HS-5 (cell line): ENCODE measurements at places on chromosomes 13 and 19.

GRCh38 chr13:103671547-103671946 lies 605.3 kb upstream of the SLC10A2 start:
- no peak for DNase-seq

GRCh38 chr19:3646336-3647092 lies 19.9 kb upstream of the CACTIN start:
- no peak for DNase-seq

GRCh38 chr19:2546128-2547032 lies 70.5 kb downstream of the GADD45B start:
- no peak for DNase-seq

- no peak for DNase-seq
These were observed 800 bp downstream of the ETFB start for GRCh38 chr19:51365211-51365964.

GRCh38 chr13:99516153-99516929 lies 15.1 kb downstream of the TM9SF2 start:
- DNase-seq: no peak

DNA sequence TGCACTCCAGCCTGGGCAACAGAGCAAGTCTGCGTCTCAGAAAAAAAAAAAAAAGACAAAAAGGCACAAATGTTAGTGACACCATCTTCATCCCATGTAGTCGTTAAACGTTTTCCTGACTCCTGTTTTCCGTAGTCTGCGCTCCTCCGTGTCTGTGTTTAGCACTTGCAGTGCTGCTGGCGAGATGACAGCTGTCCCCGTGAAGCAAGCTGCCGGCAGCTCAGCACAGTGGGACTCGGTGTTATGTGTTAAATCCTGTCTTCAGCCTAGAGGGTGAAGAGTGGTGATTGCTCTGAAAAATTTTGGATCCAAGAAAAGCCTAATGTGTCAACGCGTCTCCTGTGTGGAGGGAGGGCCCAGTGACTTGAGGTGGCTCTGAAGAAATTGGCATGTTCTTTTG lies 18.4 kb downstream of the UBXN6 start:
- no peak for DNase-seq

- DNase-seq: peak; percentile 76
These were observed 153.1 kb downstream of the RGCC start for GRCh38 chr13:41610404-41610803.

DNA sequence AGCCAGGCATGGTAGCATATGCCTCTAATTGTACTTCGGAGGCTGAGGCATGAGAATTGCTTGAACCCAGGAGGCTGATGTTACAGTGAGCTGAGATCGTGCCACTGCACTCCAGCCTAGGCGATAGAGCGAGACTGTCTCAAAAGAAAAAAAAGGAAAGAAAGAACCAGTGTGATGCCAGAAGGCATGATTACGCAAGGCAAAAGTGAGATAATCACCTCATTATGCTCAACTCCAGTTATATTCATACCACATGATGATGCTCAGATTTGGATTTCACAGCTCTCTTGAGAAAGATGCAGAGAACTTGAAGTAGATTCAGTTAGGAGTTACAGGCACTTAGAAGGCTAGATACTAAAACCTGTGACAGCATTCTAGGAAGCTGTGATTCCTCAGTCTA lies 21.8 kb downstream of the RCBTB1 start:
- no peak for DNase-seq
